ENCODE measurements at places on chromosomes 5 and 9. TPM values are rescaled to one million over a fixed set of nuclear protein-coding genes. Genes with fewer than 3 reads are reported as not detected.

DNA sequence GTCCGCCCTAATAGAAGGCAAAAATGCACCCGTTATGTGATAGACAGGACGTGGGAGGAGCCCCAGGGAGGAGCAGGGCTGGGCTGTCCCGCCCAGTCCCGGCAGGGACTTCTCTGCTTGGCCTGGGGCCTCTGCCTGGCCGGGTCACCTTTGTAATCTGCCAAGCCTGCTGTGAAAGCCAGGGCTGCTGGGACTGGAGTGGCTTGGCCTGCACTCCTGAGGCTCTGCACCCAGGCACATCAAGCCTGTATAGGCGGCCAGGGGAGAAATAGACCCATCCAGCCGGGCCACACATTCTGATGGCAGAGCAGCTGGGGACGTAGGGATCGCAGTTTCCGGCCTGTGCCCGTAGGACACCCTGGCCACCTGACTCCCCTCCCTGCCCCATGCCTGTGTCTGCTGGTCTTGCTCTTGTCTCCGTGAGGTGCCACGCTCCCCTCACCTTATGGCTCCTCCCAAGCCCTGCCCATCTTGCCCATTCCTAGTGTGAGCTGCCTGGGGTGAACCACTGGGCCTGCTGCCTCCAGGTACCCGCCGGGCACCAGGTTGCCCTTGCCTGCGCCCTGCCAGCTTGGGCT is 28.1 kb downstream of the DYNC2I2 start:
- no peak for DNase-seq

Gene ZNF366
- not detected for total RNA-seq

DNA sequence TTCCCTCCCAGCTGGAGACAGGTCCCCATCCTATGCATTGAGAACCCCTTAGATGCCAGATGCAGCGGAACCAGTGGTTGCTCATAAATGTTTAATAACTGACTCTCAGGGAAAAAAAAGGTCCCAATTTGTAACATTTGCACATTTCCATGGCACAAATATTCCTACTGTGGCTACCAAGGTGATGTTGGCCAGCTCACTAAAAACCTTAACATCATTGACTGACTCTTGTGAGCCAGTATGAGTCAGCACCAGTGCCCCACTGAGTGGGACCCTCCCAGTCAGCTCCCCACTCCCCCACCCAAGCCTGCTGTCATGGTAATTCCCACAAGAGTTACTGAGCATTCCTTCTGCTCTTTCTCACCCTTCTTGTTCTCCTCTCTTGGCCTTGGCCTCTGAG is 26.9 kb upstream of the FGD3 start:
- DNase-seq, result no peak

Gene BTNL8
- total RNA-seq, result not detected

GRCh38 chr9:83459830-83460229 is 78.4 kb downstream of the FRMD3 start:
- DNase-seq, result no peak

Gene SPINK4
- total RNA-seq, result not detected

- no peak for DNase-seq
Observed at GRCh38 chr5:119389288-119390030, 33.6 kb downstream of the TNFAIP8 start.

GRCh38 chr9:81661339-81661738 is 28.0 kb downstream of the TLE1 start:
- no peak for DNase-seq

DNA sequence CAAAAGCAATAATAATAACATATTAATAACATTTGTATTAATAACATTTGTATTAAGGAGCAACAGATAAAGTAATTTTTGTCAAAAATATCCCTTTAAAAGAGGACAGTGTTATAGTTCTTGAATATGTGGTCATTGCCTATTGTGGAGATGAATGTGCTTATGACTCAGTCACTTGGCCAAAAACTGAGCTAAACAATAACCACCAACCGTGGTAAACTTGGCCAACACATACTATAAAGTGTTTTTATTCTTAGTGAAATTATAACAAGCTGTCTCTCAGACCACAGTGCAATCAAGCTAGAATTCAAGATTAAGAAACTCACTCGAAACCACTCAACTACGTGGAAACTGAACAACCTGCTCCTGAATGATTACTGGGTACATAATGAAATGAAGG is 159.2 kb upstream of the PLPPR1 start:
- DNase-seq, result no peak

Gene FOXD4L5
- total RNA-seq, result not detected

- DNase-seq, result no peak
Observed at GRCh38 chr5:32734827-32735378, 23.8 kb downstream of the NPR3 start.

Gene ACSL6
- total RNA-seq, result 42.9 TPM

- DNase-seq, result no peak
Observed at GRCh38 chr9:100066539-100066938, 32.3 kb downstream of the ERP44 start.

DNA sequence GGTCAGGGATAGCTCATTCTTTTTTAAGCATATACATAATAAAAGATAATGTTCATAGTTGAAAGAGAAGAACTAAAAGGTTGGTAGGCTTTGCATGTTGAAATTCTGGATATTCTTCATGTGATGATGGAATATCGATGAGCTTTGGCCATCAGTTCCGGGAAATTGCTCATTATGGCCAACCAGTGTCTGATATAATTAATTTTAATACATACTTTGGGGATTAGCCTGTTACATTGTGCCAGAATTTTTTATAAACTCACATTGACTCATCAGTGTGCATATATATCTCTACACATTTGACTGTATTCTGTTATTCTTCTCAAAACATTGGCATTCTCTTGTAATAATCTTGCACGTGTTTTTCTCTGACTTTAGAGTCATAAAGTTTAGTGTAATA is 84.3 kb downstream of the NNT start:
- DNase-seq, result no peak

Gene ABO
- 0.49 TPM for total RNA-seq

Gene DMRT3
- total RNA-seq, result not detected

Gene SOX30
- 0.44 TPM for total RNA-seq

DNA sequence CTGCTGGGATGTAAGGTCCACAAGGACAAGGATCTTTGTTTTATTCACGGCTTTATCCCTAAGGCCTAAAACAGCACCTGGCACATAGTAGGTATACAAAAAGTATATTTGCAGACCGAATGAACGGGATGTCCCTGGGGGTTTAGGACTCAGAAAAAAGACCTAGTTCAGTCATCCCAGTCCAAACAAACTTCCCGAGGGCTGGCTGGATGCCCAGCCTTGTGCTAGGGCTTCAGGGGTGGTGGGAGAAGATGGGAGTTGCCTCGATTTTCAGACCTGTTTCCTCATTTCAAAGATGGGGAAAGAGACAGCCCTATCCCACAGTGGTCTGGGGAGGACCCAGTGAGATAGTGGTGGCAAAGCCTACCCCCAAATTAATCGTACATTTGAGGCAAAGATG is 3.0 kb upstream of the PROB1 start:
- no peak for DNase-seq

DNA sequence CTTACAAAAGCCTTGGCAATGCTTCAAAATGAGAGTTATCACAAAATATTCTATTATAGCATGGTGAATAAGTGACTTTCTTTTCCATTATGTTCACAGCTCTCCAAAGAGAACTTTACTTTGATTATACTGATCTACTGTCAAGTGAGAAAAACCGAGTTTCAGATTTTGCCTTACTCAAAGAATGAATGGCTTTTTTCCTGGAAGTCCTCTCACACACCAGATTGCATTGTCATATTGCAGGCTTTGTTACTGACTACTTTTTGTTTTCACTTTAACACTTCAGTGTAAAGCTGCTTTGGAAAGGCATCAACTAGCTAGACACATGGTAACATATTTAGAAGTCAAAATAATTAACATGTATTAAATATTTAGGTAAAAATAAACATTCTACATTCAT is 765.2 kb upstream of the NUDT12 start:
- DNase-seq, result no peak

Gene PTPRD
- total RNA-seq, result not detected

GRCh38 chr9:5582835-5583195 is 46.1 kb upstream of the RIC1 start:
- peak; percentile 56 for DNase-seq

Gene ADAMTS19
- not detected for total RNA-seq

- DNase-seq, result no peak
Observed at GRCh38 chr5:113140837-113141671, 164.5 kb downstream of the DCP2 start.

Gene SEC24A
- total RNA-seq, result 17.7 TPM

GRCh38 chr9:88930716-88931115 is 60.6 kb upstream of the S1PR3 start:
- DNase-seq, result no peak

DNA sequence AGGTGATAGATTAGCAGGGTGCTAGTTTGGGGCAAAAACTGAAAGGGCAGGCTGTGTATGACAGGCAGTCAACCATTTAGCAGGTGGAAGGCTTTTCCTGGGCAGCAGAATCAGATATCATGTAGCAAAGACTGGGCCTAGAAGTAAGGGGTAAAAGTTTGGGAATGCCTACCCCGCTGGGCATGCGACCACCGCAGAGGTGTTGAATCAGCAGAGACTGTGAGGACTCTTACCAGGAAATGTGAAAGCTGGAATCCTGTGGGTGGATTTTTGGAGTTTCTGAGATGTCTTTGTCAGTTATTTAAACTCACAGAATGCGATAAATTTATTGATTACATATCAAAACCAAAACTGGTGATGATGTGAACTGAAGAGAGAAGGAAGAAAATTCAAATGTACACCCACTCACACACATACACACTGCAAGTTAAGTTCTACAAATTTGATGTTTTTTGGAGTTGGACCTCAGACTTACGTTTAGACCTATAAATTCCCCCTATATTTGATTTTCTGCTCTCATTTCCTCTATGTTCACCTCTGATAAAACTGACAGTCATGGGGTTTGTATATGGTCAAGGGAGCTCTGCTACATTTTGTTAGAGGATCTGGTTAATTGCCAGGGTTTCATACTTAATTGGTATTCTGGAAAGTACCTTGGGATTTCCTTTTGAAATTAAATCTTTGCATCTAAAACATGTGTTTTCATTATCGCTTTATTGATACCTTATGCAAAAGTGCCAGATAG is 333.6 kb downstream of the CSNK1G3 start:
- DNase-seq, result no peak

GRCh38 chr5:51203598-51203997 is 179.7 kb upstream of the ISL1 start:
- no peak for DNase-seq

- no peak for DNase-seq
Observed at GRCh38 chr9:110104261-110104809, 103.6 kb downstream of the C9orf152 start.

Gene TAF11L5
- not detected for total RNA-seq
